ENCODE measurements at places on chromosomes 11 and 22.

GRCh38 chr11:116731097-116731761, 41.6 kb downstream of the BUD13 start:
- no peak for DNase-seq

DNA sequence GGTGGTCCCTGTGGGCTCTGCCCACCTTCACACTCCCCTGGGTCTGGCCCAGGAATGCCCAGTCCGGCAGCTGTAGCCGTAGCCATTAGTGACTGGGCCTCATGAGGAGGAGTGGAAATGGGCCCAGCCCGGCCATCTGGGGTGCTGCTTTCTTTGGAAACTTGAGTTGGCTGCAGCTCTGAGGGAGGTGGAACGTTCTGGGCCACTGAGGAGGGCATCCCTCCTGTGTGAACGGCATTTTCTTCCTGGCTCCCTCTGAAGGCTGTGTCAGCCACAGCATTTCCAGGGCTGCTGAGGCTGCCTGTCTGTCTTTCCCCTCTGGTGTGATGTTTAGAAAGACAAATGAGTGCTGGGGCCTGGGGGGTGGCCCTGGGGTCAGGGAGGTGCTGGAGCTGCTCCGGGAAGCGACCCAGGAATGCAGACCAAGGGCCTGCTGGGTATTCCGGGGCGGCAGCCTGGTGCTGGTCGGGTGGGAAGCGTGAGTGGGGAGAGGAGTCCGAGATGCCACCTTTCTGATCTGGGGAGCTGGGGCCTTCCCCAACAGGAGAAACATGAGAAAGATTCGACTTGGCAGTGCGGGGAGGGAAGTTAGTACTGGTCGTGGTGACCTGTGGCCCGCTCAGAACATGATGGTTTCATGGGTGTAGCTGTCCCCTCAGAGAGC, 27.1 kb downstream of the PTDSS2 start:
- no peak for DNase-seq

DNA sequence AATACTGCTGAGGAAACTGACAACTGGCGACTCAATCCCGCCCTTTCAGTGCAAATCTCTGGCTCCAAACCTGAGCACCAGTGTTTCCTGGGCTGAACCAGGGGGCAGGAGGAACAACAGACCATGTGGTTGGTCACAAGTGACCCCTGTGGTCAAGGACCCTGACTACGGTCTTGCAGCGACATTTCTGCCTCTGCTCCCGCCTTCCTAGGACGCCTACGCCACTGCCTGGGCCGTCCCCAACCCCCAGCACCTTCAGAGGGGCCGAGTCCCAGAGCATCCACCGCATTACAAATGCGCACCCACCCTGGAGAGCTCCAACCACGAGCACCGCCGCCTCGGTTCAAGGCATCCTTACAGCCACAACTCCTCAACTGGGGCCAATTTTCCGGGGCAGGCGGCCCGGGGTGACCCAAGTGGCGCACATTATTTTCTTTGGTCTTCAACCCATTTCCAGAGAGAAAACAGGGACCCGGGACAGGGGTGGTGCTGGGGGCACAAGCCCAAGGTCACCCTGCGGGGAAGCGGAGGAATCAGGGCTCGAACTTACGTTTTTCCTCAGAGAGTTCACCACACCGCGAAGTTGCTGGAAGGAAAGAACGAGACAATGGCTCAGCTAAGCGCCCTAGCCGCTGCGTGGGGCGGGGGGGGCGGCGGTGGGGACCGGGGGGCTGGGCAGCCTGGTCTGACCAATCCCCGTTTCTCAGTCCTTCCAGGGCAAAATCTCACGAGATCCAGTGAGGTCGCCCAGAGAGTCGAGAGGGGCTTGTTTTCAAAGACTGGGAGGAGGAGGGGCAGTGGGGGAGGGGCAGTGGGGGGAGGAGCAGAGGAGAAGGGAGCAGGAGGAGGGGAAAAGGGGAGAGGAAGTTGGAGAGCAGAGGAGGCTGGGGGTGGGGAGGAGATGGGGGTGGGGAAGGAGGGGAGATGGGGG, 1.8 kb downstream of the PRAME start:
- DNase-seq: no peak

- DNase-seq: no peak
These were observed 3.1 kb downstream of the PITPNB start for GRCh38 chr22:27915986-27916385.

- DNase-seq: no peak
These were observed 3.2 kb downstream of the ARVCF start for GRCh38 chr22:20013382-20013871.

GRCh38 chr11:114160894-114161293, 101.4 kb downstream of the ZBTB16 start:
- DNase-seq: no peak

GRCh38 chr11:134592391-134592990, 180.4 kb upstream of the B3GAT1 start:
- no peak for DNase-seq

DNA sequence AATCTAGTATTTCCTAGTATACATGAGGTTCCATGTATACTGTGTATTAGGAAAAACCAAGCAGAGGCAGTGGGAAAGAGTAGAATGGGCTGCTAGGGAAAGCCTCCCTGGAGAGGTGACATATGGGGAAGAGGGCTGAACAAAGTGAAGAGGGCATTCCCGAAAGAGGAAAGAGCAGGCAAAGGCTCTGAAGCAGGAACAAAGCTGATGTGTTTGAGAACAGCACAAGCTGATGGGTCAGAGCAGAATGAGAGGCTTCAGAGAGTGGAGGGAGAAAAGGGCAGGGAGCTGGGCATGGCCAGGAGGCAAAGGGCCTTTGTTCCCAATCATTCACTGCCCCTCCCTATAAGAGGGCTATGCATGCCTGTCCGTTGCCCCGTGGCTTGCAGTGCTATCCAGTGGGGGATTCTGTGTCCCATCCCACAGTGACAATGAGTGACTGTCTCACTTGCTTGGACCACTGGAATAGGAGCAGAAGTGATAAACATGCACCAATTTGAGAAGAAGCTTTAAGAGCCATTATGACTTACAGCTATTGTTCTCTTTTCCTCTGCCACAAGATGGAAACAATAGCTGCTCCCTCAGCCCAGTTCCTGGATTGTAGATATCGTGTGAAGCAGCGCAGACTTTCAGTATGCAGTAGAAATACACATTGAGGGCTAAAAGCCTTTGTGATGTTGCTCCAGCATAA, 39.6 kb downstream of the GALNT18 start:
- DNase-seq: no peak

DNA sequence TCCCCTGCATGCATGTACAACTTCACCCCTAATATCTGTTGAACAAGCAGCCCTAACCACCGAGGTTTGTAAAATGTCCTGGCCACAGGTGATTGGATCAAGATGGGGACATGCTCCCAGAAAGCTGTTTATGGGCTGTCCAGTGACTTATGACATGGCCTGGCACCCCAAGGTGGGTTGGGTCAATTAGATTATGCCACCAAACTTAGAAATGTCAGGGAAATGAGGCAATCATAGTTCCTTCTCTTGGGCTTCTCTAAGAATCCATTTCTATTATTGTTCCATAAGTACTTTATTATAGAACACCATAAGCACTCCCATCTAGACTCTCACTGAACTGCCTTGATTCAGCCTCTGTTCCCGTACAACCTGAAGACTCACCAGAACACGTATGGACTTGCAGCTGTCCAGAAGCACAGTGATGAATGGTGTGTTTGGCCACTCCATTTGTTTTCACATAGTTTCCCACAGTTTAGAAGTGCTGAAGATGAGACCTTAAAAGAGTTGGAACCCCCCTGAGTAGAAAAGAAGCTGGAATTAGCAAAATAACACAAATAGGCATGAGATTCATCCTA, 45.5 kb upstream of the OLFML1 start:
- DNase-seq: no peak

- no peak for DNase-seq
These were observed 76.7 kb upstream of the PICALM start for GRCh38 chr11:86145439-86146156.

DNA sequence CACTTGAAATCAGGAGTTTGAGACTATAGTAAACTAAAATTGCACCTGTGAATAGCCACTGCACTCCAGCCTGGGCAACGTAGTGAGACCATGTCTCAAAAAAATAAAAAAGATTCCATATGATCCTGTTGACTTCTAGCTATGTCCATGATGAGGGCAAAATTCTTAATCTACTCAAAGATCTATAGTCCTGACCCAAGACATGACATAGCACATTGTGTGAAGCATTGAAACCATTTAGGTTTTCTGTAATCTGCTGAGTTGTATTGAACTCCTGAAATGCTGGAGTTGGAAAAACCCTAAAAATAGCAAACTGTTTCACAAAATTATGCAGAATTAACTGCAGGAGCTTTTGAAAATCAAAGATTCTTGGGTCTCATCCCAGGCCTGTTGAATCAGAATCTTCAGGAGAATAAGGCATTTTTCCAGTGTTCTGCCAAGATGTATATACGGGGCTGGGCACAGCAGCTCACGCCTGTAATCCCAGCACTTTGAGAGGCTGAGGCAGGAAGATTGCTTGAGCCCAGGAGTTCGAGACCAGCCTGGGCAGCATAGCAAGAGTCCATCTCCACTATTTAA, 29.8 kb upstream of the LDHA start:
- no peak for DNase-seq

- no peak for DNase-seq
These were observed 50.4 kb downstream of the PARVB start for GRCh38 chr22:44074337-44074984.

GRCh38 chr11:119709638-119710346, 19.2 kb downstream of the NECTIN1 start:
- no peak for DNase-seq

DNA sequence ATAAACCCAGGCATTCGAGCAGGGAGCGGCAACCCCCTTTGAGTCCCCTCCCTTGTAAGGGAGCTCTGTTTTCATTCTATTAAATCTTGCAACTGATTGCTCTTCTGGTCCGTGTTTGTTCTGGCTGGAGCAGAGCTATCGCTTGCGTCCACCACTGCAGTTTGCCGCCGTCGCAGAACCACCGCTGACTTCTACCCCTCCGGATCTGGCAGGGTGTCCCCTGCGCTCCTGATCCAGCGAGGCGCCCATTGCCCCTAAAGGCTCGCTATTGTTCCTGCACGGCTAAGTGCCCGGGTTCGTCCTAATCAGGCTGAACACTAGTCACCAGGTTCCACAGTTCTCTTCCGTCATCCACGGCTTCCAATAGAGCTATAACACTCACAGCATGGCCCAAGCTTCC, 10.4 kb upstream of the MS4A7 start:
- DNase-seq: no peak

DNA sequence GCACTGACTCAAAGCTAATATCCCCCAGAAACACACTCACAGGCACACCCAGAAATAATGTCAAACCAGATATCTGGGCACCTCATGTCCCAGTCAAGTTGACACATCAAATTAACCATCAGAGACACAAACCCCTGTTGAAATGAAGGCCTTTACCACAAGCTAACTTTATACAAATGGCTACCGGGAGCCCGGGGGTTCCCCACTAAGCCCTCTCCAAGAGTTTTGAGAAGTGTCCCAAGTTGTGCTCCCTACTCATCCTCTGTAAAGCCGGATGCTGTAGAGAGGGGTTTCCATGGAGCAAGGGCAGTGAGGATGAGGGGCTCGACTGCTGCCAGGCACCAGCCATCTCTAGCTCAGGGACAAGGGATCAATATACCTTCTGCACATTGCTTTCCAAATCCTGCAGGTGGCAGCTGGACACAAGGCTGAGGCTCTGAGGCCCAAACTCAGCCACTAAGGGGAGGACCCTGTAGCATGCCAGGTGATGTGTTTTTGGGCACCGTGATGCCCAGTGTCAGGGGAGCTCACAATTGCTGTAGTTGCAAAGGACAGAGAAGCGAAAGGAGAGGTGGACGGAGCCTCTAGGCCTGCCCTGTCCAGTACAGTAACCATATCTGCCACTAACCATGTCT, 145.7 kb downstream of the TTC17 start:
- peak; percentile 12 for DNase-seq

DNA sequence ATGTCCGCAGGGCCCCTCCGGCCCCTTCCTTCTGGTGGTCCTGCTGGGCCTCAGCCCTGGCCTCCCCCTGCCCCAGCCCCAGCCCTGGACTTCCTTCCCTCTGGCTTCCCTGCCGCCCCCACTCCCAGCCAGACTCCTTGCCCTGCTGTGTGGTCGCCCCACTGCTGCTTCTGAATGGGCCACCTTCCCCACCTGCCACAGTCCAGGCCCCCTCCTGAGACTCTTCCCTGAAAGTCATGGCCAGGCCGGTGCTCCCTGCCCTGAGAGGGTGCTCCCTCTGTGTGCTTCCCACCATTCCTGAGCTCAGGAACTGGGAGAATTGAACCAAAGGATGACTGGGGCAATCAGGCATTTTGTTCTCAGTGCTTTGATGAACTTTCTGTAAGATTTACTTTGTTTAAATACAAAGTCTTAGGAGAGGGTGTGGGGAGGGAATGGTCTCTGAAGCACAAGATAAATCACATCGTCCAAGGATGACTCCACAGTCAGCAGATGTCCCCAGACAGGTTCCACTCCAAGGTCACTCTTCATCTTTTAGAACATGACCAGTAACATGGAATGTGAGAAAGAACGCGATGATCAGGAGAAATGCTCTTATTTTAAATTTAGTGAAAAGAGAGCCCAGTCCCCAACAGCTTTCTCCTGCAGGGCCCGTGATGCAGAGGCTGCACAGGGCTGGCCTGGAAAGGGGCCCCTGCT, 774 bp downstream of the APOBEC3D start:
- DNase-seq: no peak

DNA sequence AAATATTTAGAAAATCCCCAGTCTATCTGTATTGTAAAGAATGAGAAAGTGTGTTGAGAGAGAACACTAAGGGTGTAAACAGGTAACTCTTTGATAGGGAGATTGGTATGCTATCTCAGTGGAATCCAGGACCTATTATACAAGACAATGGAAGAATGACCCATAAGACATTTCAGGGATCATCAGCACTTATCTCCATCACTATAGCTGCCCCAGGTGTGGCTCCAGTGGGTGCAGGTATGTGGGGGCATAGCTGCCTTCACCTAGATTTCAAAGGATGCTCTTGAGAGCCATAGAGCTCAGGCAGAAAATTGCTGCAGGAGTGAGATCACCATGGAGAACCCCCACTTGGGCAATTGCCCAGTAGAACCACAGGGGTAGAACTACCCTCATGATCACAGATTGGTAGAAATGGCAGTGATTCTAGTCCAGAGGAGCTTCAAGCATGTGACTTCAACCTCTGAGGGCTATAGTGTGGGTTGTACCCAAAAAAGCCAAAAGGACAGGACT, 252.3 kb upstream of the TBCEL start:
- DNase-seq: no peak

DNA sequence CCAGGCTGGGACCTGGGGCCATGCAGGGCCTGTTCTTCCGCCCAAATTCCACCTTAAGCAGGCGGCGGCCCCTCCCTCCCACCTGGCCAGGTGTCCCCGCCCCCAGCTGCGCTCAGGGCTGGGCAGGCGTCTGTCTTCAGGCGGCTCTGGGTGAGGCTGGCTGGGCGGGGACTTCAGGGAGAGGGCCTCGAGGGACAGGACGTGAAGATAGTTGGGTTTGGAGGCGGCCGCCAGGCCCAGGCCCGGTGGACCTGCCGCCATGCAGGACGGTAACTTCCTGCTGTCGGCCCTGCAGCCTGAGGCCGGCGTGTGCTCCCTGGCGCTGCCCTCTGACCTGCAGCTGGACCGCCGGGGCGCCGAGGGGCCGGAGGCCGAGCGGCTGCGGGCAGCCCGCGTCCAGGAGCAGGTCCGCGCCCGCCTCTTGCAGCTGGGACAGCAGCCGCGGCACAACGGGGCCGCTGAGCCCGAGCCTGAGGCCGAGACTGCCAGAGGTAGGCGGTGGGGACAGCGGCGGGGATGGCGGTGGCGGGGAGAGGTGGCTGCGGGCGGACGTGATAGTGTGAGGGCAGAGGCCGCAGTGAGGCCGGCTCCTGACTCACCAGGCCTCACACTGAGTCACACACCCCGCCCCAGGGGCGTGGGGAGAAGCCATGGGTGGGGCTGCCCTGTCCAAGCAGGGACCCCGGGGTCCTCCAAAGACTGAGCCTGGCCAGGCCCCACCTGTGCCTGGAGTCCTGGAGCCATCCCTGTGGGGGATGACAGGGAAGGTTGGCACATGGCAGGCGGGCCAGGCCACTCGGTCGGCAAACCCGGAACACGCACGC, at the start of gene PKP3:
Gene PKP3, plus strand, starts transcription at position 176 of the 824 bp plus-strand sequence. Its CDS starts 84 bp downstream, at position 260.
- DNase-seq: peak; percentile 87
